ENCODE measurements at places on chromosomes 5 and 9.
A peak's percentile ranks its signal among the peaks of the same experiment; 100 is the strongest.

DNA sequence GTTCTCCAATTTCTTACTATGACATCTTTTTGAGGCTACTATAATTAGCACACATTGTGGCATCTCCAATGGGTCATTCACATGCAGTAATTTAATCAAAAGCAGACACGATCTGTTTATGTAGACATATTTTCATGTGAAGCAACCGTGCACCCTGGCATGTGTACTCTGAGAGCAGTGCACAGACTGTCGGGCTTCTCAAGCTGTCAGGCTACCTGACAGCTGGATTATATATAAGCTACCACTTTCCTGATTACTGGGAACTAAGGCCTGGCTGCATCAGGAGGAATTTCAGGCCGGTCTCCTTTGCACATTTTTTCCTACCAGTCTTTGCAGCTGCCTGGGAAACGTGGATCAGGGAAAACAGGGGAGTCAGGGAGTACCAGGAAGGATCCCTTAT lies 197.5 kb downstream of the MAPKAP1 start:
- no peak for DNase-seq

- DNase-seq: no peak
These were observed 187.1 kb downstream of the BNC2 start for GRCh38 chr9:16683326-16683725.

DNA sequence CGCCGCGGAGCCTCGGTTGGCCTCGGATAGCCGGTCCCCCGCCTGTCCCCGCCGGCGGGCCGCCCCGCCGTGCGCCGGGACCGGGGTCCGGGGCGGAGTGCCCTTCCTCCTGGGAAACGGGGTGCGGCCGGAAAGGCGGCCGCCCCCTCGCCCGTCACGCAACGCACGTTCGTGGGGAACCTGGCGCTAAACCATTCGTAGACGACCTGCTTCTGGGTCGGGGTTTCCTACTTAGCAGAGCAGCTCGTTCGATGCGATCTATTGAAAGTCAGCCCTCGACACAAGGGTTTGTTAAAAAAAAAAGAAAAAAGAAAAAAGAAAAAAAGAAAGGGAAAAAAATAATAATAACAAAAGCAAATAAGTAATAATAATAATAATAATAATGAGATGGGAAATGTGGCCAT lies 112.8 kb downstream of the GCNT1 start:
- DNase-seq: no peak

DNA sequence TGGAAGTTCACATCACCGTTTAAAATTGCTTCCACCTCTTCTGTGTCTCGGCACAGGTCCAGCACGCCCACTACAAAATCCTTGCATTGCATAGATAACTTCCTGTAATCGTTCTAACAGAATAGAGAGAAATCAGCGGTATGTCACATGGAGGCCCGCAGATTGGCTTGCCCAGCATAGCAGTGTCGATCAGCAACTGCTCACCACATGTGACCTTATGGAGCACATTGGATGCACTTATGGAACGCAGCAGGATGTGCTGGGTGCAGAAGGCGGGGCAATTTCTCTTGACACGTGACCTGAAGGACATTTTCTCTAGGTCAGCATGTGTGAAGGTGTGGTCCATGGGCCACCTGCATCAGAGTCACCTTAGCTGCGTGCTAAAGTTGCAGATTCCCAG lies 49.7 kb downstream of the TRPC7 start:
- DNase-seq: no peak

DNA sequence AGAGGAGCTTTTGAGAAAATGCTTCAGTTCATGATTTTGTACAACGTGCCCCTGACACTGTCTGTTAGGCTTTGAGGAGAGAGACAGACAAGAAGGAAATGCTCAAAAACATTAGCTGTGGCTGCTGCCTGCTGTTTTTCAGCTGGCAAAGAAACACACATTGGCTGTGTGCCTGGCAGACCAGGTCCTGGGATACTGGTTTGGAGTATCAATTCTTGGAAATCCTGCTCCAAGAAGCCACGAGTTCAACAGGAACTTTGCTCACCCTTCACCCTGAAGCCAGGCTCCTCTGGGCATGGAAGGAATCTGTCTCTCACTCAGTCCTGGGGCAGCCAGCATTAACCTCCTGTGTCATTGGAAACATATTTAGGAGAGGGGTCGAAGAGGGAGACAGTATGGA lies 245.5 kb downstream of the AUH start:
- no peak for DNase-seq

DNA sequence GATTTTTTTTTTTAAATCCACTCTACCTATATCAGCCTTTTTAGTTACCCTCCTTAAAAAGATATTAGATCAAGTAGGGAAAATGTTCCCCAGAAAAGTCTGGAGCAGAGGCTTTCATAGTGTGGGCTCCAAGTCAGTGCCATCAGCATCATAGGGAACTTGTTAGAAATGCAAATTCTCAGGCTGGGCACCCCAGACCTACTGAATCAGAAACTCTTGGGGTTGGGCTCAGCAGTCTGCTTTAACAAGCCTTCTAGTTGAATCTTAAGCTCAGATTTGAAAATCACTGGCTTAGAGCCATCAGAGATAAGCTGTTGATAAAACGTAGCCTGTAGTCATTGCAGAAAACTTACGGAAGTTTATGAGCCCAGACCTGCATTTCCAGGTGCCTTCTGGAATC lies 140.1 kb downstream of the TMEM38B start:
- DNase-seq: no peak

DNA sequence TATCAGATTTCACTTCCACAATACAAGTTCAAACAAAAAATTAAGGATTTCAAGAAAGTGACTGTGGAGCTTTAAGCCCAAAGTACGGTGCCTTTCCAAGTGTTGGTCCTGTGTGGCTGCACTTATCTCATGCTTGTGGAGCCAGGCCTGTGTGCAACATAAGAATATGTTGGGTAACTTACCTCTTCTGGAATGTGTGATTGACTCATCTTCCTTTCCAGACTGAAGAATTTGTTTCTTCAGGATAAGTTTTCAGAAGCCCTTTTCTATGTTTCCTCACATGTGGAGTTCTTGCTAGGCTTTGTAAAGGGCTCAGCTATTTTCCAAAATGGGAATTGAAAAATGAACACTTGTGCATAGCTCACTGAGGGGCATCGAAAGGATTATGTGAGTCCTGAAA lies 485.1 kb upstream of the PAPPA start:
- DNase-seq: no peak

GRCh38 chr5:88405783-88406182 lies 137.1 kb upstream of the TMEM161B start:
- DNase-seq: no peak

DNA sequence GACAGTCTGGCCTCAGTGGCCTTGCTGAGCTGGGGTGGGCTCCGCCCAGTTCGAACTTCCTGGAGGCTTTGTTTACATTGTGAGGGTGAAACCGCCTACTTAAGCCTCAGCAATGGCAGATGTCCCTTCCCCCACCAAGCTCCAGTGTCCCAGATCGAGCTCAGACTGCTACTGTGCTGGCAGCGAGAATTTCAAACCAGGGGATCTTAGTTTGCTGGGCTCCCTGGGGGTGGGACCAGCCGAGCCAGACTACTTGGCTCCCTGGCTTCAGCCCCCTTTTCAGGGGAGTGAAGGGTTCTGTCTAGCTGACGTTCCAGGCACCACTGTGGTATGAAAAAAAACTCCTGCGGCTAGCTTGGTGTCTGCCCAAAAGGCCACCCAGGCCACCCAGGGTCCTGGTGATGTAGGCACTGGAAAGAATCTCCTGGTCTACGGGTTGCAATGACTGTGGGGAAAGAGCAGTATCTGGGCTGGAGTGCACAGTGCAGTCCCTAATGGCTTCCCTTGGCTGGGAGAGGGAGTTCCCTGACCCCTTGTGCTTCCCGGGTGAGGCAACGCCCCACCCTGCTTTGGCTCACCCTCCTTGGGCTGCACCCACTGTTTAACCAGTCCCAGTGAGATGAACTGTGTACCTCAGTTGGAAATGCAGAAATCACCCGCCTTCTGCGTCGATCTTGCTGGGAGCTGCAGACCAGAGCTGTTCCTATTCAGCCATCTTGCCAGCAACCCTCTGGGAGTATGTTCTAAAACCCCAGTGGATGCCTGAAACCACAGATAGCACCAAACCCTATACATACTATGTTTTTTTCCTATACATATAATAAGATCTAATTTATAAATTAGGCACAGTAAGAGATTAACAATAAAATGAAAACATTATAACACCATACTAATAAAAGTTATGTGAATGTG lies 95.5 kb downstream of the TMEM161B start:
- DNase-seq: peak; percentile 63

DNA sequence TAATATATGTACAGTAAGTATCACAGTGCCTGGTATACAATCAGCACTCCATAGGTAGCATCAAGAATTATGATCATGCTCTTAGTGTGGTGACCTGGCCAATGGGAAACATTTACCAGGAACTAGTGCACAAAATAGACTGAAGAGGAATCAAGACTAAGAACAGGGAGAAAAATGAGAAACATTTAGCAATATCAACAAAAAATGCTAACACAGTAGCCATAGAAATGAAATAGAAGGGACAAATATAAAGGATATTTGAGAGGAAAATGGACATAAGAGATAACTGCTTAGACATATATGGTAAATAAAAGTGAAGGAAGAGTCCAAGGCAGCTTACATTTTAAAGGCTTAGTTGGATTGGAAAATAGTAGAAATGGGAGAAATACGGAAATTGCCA lies 16.5 kb upstream of the SPATA9 start:
- no peak for DNase-seq

DNA sequence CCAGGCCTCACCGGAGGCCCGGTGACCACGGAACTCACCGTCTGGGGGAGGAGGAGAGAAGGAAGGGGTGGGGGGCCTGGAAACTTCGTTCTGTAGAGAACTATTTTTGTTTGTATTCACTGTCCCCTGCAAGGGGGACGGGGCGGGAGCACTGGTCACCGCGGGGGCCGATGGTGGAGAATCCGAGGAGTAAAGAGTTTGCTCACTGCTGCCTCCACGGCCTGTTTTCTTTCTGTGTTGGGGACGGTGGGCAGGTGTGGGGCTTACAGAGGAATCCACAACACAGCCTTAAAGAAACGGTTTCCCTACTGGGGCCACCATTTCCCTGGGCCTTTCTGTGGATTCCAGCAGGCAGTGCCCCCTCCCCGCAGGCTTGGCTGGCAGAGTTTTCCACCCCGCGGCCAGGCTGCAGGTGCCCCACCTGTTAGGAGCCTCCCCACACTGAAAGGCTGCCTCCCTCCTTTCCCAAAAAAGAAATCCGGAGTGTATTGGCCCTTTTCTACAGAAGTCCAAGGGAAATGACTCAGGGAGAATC lies 80.8 kb downstream of the NTNG2 start:
- DNase-seq: no peak

- DNase-seq: peak; percentile 24
These were observed 1.6 kb upstream of the SEMA6A start for GRCh38 chr5:116576053-116576713.

DNA sequence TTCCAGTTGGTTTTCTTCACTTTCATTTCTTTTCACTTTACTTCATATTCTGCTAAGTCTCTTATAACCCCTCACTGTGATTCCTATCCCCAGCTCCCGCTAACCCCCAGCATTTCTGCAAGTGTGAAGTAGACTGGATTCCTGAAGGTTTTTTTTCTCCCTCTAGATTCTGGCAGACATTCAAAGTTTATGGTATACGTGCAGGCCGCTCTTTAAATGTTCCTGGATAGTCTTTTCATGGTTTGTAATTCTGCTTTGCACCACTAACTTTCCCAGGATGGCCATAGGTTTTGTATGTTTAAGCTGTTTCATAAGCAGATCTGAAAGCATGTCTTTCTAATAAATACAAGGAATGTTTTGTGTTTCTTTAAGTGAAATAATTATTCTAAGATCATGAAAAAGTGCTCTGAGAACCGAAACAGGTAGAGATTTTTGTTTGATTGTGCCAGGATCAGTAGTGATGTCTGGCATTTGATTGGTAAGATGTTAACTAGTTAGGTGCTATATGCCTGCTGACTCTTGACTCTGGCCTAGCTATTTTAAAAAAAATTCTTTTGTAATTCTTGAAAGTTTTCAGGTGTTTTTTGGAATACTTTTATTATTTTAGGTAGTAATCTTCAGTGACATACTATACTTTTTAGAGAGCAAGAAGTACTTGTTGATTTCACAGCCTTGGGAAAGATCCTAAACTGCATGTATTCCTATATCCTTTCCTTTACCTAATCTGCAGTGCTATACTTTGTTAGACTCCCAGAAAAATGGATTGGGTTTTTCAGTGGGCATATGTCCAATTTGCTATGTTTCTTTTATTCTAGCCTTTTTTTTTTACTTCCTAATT lies 29.7 kb downstream of the CNOT6 start:
- DNase-seq: no peak

DNA sequence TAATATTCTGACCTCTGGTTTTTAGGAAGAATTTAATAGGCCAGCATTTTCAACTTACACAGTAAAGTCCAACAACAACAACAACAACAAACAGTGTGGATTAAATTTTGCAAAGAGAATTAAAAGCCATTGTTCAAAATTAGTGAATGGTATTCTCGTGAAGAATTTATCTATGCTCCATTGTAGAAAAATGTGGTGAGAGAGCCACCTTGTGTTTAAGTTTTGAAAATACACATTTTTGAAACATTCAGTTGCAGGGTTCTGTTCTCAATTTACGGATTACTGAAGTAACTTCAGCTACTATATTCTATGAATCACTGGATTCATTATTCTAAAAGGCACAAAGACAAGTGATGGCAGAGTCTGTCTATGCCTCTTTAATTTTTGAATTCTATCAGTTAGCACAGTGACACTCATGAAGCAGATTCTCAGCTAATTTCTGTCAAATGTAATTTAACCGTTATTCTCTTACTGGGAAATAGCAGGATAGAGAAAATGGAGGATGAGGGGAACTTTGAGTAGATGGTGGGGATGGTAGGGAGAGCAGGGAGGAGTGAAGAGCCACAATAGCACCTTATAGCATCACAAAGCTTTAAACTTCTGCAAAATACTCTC lies 11.0 kb downstream of the CCDC152 start:
- peak; percentile 19 for DNase-seq
